CD4-positive, CD25-positive, alpha-beta regulatory T cell (primary cell): ENCODE measurements at places on chromosomes 1 and 21.

DNA sequence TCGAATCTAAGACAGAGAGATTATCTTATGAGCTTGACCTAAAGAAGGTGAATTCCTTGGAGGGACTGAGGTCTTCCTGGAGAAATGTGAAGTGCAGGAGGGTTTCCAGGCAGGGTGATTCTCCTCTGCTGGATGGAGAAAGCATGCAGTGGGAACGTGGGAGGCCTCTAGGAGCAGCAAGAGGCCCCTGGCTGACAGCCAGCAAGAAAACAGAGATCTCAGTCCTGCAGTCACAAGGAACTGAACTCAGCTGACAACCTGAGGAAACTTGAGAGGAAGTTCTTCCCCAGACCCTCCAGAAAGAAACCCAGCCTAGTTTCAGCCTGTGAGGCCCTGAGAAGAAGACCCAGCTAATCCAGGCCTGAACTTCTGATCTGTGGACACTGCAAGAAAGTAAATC, 345.9 kb downstream of the FAM72C start:
- no peak for DNase-seq

- peak; percentile 49 for DNase-seq
Measured at GRCh38 chr1:25030674-25031589, 100.9 kb upstream of the RUNX3 start.

DNA sequence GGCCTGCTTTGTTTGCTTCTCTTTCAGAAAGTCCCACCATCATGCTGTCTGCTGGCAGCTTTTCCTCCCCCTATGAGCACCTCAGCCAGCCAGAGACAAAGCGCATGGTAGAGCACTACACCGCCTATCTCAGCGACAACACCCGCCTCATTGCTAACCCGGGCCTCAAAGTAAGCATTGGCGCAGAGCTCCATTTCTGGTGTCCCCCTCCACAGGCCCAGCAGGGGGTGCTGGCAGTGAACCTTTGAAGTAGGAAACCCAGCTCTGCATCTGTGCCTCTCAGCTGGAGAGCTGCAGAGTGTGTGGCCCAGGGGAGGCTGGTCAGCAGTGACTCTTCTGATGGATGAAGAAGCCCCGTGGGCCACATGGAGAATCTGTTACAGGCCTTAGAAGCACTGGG, 81.2 kb upstream of the RAVER2 start:
- no peak for DNase-seq

DNA sequence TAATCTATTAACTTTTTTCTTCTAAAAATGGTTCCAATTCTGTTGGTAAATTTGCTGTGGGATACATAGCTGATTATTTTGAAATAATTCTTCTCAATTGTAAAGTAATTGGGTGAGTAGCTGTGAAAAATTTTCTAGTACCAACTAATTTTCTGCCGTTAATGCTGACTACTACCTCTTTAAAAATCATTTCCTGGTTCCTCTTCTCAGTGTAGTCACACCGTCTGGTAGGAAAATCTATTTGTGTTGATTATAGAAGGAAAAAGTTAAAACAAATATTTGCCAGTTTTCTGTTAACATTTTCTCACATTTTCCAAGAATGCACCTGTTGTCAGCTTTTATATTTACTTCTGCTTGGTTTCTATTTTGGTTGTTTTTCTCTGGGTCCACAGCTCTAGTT, 82.0 kb downstream of the MAP3K21 start:
- DNase-seq = no peak

DNA sequence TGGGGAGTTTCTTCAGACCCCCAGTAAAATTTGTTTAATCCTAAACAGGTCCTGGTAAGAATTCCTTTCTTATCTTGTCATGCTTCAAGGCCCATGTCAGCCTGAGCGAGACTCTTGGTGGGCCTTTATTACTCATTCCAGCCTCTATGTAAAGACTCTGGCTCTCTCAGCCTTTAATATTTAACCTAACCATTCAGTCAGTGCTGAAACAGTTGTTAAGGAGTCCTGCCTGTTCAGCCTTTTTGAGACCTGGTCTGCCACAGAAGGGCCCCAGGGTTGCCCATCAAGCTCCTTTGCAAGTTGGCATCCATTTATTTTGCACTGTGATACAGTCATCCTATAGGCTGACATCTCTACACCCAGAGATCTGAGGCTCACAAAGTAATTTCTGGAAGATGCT, 107.7 kb upstream of the VANGL1 start:
- DNase-seq = no peak

- no peak for DNase-seq
Measured at GRCh38 chr1:246254854-246255253, 252.2 kb downstream of the SMYD3 start.

DNA sequence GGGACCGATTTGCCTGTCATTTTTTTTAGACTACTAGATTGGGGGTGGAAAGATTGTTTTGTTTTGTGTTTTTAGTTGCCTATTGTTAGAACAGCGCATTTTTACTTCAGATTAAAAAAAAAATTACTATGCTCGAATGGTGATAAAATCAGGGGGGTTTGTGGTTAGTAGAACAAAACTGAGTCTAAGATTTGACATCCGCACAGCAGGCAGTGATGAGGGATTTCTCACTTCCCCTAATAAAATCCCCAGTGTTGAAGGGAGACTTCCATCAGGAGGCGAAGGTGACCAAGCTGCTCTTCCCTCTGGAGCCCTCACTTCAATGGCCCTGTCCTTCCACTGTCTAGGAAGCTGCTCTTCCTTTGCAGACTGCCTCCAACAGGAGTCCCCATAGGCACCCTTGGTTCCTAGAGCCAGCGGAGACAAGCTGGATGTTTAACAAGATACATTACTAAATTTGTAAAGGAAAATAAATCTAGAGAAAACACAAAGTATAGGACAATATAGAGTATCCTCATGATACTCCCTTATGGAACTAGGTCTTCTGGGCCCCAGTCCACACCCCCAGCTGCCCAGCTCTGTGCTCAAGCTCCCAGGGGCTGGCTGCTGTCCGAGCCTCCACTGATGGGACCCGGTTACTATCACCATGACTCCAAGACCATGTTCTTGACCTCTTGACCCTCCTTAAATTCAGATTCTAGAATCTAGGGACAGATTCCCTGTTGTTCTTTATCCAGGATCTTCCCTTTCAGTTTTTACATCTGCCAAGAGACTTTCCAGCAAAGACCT, 31.0 kb downstream of the TENT5C start:
- no peak for DNase-seq

DNA sequence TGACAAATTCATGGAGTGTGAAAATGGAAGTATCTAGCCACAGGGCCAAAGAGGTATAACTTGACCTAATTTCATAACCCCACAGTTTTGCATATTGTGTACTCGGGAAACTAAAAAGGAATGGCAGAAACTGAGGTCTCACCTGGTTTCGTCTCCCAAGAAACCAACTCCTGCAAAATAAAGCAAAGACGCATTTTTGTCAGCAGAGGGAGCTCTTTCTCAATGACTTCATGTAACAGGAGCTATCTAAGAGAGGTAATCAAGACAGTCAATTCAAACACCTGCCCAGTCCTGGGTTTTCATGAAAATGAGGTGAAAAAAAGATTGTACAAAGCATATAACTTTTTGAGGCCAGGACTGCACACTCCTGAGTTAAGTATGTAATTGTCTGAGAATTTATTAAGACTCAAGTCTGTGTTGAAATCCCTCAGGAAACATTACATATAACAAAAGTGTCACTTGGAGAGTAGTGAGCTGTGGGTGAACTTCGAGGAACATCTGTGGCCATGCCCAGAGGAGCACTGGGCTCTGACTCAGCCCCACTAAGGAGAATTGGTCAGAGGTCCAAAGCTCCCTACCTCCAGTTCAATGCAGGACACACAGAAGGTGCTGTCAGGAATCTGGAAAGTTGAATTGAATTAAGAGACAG, 17.6 kb downstream of the FCRL4 start:
- DNase-seq = peak; percentile 67

DNA sequence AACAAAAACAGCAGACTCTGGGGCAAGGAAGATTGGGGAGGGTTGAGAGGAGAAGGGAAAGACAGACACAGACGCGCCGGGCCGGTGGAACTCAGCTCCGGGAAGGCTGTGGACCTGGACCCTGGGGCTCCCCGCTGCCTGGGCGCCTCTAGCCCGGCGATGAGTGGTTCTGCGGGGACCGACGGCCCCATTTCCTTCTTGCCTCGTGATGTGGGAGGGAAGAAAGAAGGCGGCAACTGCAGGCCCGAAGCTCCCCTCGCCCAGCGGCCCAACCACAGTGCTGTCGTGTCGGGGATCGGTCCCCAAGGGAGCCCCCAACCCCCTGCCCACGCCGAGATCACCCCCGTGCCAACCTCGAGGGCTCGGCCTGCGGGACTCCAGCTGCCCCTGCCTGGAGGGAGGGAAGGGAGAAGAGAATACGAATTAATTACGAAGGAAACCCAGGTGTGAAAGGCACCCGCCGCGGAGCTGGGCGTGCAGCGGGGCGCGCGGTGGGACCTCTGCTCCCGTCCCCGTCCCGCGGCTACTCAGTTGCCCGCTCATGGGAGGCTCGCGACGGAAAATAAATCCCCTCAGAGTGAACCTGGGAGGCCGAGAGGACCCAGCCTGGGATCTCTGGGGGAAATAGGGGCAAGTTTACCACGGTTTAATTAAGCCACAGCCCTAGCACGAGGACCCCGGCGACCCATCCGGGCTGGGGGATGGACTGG, 7.4 kb downstream of the FOXD3 start:
- no peak for DNase-seq

GRCh38 chr1:223339861-223340260, 24.1 kb downstream of the SUSD4 start:
- DNase-seq = no peak

- no peak for DNase-seq
Measured at GRCh38 chr1:64917907-64918306, 48.4 kb downstream of the JAK1 start.

GRCh38 chr1:155947292-155947691, 5.9 kb downstream of the RXFP4 start:
- no peak for DNase-seq

DNA sequence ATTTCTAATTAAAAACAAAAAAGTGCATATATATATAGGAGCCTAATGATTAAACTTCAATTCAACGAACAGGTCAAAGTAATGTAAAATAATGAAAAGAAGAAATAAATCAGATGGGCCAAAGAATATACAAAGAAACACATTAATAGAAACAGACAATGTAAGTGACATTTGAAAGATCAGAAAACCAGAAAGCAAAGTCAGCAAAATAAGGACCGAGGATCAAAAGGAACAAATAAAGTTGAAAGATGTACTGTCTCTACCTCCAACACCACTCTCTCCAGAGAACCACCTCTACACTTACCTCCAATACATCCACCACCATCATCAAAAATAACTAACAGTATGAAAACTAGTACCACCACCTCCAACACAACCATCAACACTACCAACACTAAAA, 1226.3 kb upstream of the NCAM2 start:
- DNase-seq = no peak

DNA sequence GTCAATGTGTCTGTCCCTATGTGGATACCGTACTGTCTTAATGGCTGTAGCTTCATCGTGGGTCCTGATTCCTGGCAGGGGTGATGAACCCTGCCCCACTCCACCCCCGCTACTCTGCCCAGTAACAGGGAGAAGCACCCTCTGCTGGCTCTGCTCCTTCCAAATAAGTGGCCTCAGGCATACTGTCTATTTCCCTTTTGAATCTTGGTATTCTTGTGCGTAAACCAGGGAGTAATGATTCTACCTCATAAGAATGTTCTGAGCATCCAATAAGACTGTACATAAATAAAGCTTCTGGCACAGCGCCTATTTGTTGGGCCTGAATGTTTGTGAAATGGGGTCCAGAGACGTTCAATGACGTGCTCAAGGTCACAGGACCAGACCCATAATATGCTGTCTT, 35.2 kb upstream of the CTPS1 start:
- DNase-seq = no peak

- DNase-seq = no peak
Measured at GRCh38 chr1:98001764-98002163, 80.9 kb upstream of the DPYD start.

- no peak for DNase-seq
Measured at GRCh38 chr1:94058766-94059165, 62.2 kb downstream of the ABCA4 start.

DNA sequence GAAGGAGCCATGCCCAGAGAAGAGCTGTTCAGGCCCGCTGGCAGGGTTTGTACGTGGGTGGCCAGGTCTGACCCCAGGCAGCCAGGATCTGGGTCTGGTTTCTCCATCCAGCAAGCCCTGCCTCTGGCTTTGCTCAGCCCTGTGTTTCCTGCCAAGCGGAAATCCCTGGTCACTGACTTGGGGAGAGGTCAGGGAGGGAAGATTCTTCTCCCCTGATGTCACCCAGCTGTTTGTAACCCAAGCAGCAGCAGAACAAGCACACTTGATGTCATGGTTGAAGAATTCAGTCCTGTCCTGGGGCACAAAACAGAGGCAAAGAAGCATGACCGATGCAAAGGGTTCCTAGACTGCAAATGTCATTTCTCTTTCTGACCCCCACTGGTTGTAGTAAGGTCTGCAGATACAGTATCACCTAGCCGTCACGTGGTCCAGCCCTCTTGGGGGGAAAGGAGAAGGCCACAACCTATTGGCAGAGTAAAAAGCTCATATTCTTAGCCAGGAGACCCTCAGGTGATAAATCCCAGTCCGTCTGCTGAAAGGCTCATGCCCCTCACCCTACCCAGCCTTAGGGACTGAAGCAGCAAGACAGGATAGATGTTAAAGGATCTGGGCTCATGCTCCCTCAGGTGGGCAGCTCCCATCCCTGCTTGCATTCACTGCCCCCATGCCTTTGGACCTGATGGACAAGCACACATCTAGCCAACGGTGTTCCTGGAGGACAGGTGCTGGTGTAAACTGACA, 120.9 kb downstream of the SYT2 start:
- DNase-seq = no peak

GRCh38 chr1:65069011-65069565, 78.9 kb upstream of the AK4 start:
- peak; percentile 27 for DNase-seq

DNA sequence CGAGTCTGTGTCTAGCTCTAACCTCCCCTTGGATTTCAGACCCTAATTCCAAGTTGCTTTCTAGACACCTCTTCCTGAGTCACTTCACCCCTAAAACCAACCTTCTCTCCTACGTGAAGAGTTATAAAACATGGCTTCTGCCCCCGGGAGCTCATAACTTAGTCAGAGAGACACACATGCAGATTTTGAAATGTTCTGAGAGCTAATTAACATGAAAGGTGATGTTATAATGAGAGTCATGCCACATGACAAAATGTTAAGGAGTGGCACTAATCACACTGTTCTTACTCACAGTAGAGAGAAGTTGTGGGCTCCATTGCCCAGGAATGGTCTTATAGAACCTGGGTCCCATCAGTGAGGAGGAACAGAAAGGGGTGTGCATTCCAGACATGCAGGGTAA, 117.1 kb downstream of the LRIG2 start:
- no peak for DNase-seq

DNA sequence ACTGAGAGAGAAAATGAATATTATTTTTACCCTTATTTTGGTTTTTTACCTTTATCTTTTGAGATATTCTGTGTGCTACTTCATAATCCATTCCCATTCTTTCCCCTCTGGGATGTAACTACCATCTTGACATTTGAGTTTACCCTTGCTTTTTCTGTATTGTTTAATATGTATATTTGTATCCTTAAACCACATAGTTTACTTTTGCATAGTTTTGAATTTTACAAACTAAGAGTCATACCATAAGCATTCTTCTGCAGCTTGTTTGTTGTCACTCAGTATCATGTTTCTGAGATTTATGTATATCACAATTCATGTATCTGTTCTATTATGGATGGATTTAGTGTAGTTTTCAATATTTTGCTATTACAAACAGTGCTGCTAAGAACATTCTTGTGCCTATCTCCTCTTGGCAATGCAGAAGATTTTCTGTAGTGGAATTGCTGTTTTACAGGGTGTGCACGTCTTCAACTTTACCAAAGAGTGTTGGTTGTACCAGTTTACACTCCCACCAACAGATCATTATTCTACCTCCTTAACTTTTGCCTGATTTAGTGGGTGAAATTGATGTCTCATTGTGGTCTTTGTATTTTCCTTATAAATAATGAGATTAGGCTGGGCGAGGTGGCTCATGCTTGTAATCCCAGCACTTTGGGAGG, 12.2 kb upstream of the AGO1 start:
- no peak for DNase-seq
